Omental fat pad (tissue), 4 donors: ENCODE measurements at places on chromosomes 11 and 22.

GRCh38 chr11:86464509-86465221 is 90.0 kb downstream of the CCDC81 start:
- no peak for DNase-seq

GRCh38 chr22:42273855-42274451 is 3.5 kb upstream of the TCF20 start:
- DNase-seq: no peak

DNA sequence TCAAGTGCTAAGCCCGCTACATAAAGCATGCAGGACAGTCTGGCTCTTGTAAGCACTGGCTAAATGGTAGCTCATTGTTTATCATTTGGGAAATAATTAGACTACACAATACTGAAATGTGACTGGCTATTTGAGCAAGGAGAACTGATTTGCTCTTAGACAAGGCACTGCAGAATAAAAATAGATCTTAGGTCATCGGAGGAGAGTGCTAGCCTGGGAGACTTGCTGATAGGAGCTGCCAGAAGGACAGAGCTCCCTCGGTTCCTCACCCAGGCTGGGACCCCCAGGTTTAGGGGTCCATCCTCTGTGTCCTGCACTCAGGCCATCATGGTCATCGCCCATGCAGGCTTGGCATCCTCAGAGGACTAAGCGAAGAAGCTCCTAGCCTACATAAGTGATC is 184.4 kb upstream of the NCAM1 start:
- DNase-seq: no peak

- no peak for DNase-seq
Measured at GRCh38 chr22:35460688-35461087, 60.7 kb downstream of the MCM5 start.

DNA sequence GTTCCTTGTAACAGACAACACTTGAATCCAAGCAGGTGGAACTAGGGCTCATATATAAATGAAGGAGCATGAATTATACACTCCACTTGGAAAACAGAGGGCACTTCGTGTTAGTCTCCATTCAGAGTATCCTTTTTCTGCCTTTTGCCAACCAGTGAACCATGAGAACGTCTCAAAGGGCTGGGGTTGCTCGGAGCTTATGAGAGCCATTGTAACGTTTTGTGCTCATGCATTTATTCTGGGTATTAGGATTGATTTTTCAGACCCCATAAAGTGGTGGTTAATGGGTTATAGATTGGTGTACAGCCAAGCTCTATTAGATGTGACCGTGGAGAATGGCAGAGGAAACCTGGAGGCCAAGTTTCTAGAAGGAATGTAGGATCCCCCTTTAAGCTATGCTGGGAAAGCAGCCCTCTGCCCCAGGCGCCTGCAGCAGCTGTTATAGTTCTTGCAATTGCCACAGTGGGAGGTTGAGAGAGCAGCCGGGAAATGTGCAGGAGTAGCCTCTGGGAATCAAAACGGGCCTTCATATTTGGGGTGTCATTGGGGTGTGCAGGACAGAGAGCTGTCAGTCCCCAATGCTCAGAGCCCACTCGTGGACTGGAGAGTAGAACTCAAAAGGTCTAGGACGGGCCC is 54.6 kb upstream of the ASPHD2 start:
- no peak for DNase-seq

GRCh38 chr22:50118129-50118528 is 28.3 kb downstream of the MOV10L1 start:
- DNase-seq: no peak
